ENCODE measurements at places on chromosomes 7 and 10. TPM values are rescaled to one million over a fixed set of nuclear protein-coding genes. Genes with fewer than 3 reads are reported as not detected.

- DNase-seq, result peak; percentile 39
Observed at GRCh38 chr10:4902571-4903011, 60.6 kb upstream of the AKR1C1 start.

DNA sequence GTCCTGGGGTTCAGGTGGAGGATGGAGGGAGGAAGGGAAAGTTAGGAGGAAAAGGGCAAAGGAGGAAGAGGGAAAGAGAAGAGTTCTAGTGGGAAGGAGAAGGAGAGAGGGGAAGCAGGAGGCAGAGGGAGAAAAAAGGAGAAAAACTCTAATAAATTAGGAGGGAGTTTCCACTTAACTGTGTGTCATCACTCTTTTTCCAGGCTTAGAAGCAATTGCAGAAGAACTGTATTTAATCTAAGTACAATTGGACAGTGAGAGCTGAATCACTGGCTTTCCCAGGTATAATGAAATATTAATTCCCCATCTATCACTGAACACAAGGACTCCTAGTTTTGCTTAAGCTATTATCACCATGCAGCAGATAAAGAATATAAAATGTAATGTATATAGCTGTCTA lies 76.8 kb downstream of the CREB3L2 start:
- no peak for DNase-seq

- DNase-seq, result no peak
Observed at GRCh38 chr7:150937848-150938561, 40.1 kb downstream of the KCNH2 start.

Gene PTF1A
- not detected for total RNA-seq

Data from fibroblast of villous mesenchyme (primary cell).